ENCODE measurements at places on chromosomes 3 and 15.

DNA sequence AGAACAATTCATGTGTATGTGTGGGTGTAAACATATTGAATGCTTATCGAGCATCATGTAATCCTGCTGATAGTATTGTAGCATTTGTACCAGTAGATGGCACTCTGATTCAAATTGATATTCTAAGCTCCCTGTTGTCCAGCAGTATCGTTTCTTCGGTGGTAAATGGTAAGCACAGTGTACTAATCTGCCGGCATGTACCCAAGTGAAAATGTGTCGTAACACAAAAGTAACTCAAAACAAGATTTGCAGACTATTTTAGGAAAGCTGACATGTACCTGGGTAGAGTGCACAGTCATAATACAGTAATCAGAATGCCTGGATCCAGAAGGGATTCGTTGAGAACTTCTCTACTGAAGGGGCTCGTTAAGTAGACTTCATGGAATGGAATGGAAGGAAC, 31.7 kb upstream of the MNS1 start:
- DNase-seq, result no peak

DNA sequence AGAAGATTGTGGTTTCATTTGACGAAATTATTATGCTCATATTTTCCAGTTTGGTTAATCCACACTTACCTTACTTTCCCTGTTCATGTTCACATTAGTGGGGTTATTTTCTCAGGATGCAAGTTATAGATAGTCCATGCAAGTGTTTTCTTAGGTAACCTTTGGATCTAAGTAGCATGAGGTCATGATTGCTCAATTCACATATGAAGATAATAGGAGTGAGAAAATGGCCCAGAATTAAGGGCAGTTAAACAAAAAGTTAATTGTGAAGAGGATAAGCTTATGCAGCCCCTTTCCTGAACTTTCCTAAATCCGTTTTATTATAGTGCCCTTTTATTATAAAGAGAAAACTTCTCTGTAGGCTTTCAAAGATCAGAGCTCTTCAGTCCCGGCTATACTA, 83.4 kb downstream of the CD200R1L start:
- no peak for DNase-seq

DNA sequence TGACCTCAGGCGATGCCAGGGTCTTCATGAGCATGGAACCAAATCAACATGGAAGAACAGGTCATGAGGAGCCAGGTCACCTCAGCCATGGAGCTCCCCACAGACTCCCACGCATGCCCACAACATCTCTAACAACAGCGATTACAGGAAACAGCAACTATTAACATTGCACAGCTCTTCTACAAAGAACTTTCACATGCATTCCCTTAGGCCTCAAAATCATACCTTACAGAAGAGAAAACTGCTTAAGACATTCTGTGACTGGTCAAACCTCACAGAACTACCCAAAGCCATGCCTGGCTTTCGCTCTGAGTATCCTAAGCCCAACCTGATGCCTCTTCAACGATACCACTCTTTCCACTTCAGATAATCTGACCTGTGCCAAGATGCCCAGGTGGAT, 117.8 kb downstream of the OXNAD1 start:
- DNase-seq, result no peak

DNA sequence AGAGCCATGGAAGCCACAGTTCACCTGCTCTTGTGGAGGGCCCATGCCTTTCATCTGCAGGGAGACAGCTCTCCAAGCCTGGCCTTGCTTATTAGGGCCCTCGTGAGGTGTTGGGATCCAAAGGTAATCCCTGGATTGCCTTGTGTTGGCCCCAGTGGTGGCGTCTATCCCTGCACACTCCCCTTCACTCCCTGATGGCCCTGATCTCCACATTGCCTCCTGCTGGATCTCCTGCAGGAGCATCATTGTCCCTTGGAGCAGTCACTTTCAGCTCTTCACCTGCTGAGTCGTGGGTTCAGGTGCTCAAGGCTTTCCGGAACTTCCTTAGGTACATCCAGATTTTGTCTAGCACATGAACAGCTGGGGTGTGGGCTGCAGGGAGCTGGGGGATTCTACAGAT, 7.0 kb downstream of the PPCDC start:
- no peak for DNase-seq

DNA sequence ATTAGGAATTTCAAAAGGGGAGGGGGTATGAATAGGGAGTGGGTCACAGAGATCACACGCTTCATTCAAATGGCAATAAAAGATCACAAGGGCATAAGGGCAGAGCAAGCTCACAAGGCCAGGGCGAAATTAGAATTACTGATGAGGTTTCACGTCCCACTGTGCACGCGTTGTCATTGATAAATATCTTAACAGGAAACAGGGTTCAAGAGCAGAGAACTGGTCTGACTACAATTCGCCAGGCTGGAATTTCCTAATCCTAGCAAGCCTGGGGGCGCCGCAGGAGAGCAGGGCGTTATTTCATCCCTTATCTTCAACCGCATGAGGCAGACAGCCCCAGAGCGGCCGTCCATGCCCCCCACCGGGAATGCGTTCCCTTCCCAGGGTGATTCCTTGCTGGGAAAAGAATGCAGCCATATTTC, 18.1 kb upstream of the SMCO1 start:
- no peak for DNase-seq

GRCh38 chr3:143648708-143649107, 199.6 kb downstream of the SLC9A9 start:
- no peak for DNase-seq

DNA sequence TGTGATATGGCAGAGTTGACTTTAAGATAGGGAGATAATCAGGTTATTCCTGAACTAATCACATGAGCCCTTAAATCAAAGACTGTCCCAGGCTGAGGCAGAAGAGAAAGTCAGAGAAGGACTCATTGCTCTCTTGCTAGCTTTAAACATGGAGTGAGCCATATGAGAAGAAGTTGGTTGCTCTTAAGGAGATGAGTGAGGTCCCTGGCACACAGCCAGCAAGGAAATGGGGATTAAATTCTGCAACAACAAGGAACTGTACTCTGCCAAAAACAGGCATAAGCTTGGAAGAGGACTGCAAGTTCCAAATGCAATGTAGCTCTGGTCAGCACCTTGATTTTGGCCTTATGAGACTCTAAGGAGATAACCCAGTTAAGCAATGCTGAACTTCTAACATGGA, 457.0 kb downstream of the PLOD2 start:
- DNase-seq, result no peak

DNA sequence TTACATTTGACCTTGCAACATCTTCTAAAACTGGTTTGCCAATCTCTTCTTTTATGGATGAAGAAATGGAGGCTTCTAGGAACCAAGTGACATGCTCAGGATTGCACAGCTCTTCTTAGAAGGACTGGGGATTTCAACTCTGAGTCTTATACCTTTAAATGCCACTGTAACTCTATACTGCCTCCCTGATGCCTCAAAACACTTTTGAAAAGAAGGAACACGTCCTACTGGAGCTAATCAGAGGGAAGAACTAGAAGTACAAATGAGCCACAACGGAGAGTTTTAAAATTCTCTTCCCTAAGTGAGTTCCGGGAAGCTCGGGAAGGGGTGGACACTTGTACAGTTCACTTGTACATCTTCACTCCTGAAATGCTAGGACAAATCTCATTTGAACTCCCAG, 949 bp upstream of the MITF start:
- no peak for DNase-seq

- DNase-seq, result no peak
These were observed 87.2 kb upstream of the TNFAIP8L3 start for GRCh38 chr15:51181905-51182304.

DNA sequence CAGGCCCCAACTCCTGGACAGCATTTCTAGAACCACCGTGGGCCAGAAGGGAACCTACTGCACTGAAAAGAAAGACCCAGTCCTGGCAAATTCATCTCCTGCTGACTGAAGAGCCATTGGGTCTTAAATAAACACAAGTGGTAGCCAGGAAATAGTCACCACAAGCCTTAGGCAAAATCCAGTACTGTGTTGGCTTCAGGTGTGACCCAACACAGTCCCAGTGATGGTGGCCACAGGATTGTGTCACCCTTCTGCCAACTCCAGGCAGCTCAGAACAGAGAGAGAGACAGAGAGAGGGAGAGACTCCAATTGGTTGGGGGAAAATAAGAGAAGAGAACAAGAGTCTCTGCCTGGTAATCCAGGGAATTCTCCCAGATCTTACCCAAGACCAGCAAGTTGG, 23.1 kb downstream of the NEDD4 start:
- no peak for DNase-seq

GRCh38 chr3:86830566-86830965, 160.4 kb downstream of the VGLL3 start:
- DNase-seq, result no peak

- DNase-seq, result no peak
These were observed 61.4 kb downstream of the DENND4A start for GRCh38 chr15:65730549-65731172.

GRCh38 chr15:65532738-65533051, 2.4 kb downstream of the HACD3 start:
- DNase-seq, result no peak

GRCh38 chr3:30578479-30578878, 27.9 kb upstream of the TGFBR2 start:
- no peak for DNase-seq

DNA sequence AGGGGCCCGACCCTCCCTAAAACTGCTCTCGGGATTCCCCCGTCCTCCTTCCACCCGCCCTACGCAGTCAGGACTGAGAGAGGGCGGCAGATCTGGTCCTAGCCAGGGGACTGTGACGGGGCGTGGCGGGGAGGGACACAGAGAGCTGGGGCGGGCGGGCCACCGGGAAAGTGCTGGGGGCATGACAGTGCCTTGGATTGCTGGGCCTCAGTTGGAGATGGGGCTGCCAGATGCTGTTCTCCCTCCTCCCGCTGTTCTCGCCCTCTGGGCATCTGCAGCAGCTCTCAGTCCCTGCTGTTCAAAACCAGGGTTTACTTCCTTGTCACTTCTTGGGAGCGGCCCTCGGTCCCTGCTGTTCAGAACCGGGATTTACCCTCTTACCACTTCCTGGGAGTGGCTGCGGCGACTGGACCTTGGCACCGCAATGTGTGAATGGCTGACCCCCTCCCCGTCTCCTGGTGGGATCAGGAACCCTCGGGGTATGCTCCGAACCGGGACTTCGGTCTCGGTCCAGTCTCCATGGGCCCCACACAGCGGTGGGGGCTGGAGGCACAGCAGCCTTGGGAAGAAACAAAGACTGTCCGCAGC, 1.8 kb upstream of the RPP25 start:
- no peak for DNase-seq

GRCh38 chr3:118029049-118029448, 1005.6 kb downstream of the IGSF11 start:
- no peak for DNase-seq

- DNase-seq, result no peak
These were observed 88.2 kb downstream of the CPN2 start for GRCh38 chr3:194262925-194263305.

GRCh38 chr15:50059883-50060282, 59.1 kb downstream of the ATP8B4 start:
- no peak for DNase-seq

DNA sequence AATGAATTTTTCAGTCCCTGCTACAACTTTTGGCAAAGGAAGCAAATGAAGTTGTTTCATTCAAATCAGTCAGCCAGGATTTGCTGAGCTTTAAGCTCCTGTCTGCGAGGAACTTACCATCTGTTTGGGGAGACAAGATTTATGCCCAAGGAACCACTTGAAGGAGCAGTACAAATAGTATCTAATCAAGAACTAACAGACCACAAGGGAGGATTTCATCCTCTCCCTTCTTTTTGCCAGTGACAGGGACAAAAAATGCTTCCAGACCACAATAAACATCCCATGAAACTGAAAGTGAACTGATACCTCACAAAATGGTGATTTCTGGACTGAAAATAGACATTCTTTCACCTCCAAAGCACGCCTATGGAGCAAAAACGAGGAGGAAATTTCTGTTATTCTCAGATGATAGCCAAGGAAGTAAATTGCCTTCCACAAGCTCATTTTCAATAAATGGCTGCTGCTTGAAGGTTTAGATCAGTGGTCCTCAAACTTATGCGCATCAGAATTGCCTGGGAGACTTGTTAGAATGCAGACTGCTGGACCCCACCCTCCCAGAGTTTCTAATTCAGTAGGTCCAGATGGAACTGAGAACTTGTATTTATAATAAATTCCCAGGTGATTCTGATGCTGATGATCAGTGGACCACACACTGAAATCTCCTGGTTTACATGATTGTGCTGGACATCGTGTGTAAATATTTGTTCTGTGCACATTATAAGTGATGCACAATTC, 202.4 kb upstream of the GADL1 start:
- no peak for DNase-seq

All from effector memory CD8-positive, alpha-beta T cell (primary cell).